ENCODE measurements at places on chromosomes 5 and 9.
A peak's percentile ranks its signal among the peaks of the same experiment; 100 is the strongest.

DNA sequence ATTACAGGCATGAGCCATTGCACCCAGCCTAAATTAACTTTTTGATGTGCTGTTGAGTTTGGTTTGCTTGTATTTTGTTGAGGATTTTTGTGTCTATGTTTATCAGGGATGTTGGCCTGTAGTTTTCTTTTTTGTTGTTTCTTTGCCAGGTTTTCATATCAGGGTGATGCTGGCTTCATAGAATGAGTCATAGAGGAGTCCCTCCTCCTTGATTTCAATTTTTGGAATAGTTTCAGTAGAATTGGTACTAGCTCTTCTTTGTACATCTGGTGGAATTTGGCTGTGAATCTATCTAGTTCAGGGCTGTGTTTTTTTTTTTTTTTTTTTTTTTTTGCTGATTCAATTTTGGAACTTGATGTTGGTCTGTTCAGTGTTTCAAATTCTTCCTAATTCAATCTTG lies 1164.3 kb upstream of the DMAC1 start:
- no peak for DNase-seq

DNA sequence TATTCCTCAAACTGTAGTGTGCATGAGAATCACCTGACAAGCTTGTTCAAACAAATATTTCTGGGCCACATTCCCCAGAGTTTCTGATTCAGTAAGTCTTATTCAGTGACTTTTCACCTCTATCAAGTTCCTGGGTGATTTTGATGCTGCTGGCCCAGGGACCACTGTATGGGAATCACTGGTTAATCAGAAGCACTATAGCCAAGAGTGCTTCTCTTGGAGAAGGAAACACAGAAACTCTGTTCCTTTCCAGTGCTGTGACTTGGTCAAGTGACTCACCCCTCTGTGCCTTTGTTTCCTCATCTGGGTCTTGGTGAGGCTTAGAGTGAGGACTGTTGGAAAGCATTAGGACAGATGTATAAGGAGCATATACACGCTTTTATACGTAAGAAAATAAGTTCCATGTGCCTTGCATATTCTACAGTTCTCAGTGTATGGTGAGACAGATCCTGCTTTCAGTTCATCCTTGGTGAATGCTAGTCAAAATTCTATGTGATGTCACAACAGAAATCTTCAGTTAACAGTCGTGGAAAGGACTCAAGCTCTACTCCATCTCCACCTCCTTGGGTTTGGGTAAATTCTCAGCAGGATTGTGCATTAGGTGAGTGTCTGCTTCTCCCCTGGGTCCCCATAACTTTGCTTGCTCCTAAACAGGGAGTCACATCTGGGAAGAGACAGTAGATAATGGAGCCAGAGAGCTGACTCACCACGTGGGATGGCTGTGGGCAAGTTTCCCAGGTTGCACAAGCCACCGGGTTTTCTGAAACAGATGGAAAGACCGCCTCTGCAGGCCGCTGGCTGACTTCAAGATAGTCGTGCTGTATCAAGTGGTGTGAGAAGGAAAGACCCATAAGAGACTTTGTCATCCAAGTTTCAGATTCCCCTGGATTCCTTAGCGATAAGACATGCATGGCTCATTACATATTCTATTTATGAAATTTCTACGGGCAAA lies 117.0 kb downstream of the NXNL2 start:
- no peak for DNase-seq

DNA sequence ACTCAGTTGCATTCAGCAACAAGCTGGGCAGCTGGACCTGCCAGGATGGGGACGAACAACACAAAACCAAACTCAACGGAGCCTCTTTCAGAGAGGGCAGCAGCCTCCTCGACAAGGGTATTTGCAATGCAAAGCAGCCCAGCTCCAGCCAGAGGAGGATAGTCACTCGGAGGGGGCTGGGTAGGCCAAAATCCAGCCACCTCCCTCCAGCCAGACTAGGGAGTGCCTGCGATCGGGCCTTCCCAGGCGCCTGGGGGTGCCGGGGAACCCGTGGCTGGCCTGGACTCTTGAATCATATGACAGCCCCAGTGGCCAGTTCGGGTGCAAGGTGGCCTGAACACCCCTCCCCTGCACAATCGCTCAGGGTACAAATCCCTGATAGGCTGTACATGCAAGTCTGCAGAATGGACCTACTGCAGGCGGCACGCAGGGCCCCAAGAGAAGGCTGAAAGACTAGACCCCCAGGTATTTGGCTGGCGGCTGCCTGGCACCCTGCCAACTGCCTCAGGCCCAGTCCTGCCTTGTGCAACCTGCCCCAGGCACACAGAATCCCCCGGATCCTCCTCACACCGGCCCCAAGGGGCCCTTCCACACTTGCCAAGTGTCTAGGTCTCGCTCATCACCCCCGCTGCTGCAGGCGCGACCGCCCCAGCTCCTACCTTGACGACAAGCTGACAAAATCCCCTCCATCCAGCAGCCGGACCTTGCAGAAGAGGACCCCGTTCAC lies 1.3 kb downstream of the EEIG1 start:
- DNase-seq, result peak; percentile 19

- DNase-seq, result no peak
These were observed 28.4 kb downstream of the SV2C start for GRCh38 chr5:76111477-76112174.

DNA sequence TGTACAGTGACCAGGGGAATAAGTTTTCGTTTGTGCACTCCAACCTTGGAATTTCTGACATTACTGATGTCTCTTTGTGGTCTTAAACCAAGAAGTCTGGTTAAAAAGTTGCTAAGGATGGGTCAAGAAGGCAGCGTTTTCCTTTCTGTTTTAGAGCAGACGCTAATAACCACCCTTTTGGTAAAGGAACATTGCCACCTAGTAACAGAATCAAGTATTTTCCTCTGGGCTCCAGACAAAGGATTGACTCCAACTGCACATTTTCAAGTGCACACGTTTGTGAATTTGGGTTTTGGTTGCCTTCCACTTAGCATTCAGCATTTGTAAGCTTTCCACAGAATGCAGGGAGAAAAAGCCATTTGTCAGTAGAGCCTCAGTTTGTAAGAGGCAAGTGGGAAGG lies 22.2 kb upstream of the CEP78 start:
- DNase-seq, result no peak

GRCh38 chr5:155587458-155587857 lies 573.9 kb downstream of the KIF4B start:
- DNase-seq, result no peak

DNA sequence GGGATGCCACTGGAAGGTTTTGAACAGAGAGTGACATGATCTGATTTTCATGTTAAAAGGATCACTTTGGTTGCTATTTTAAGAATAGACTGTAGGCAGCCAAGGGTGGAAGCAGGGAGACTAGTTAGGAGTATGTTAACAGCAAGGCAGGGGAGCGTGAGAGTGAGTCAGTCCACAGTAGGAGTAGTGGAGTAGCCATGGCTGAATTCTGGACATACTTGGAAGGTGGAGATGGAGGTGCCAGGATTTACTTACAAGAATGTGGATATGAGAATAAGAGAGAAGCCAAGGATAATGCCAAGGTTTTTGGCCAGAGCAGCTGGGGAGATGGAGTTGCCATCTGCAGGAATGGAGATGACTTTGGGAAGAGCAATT lies 118.8 kb downstream of the GALNT10 start:
- no peak for DNase-seq

DNA sequence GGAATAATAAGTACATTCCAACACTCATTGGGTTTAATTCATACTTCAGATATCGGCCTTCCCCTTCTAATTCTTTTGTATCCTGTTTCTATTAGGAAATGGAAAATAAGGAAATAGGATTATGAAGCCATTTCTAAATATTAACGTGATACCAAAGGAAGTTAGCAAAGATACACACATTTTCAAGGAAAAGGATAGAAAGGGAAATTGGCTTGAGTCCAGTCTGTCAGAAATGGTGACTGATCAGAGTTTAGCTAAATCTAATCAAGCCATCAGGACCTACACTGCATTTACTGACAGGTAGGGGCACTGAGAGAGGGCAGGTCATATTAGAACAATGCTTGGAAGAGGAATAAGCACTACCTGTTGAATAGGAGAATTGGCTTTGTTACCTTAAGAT lies 3.1 kb downstream of the TRPM3 start:
- DNase-seq, result no peak

GRCh38 chr5:89055015-89055694 lies 172.2 kb upstream of the MEF2C start:
- no peak for DNase-seq

DNA sequence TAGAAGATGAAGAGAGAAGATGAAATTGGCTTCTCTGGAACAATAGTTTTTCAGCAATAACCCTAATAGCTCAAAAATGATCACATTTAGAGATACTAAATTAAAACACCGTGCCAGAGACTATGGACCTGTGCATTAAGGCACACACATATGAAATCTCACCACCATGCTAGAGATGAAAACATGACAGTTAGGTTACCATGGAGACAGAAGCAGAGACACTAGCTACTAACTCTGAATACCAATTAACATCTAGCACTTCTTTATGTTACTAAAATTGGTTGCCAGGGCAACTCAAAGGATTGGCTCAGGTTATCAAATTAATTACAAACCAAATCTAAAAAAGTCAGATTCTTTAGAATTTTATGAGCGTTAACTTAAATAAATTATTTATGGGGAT lies 337.7 kb downstream of the PLK2 start:
- no peak for DNase-seq

- DNase-seq, result no peak
These were observed 570.6 kb upstream of the ZNF608 start for GRCh38 chr5:125316915-125317535.

GRCh38 chr5:134594797-134595457 lies 37.7 kb downstream of the SAR1B start:
- DNase-seq, result no peak

- no peak for DNase-seq
These were observed 31.7 kb downstream of the ZDHHC21 start for GRCh38 chr9:14661421-14662059.

DNA sequence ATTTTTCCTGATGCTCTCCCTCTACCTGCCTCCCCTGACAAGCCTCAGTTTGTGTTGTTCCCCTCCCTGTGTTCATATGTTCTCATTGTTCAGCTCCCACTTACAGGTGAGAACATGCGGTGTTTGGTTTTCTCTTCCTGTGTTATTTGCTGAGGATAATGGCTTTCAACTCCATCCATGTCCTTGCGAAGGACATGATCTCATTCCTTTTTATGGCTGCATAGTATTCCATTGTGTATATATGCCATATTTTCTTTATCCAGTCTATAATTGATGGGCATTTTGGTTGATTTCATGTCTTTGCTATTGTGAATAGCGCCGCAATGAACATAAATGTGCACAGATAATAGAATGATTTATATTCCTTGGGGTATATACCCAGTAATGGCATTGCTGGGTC lies 77.5 kb upstream of the FAM170A start:
- no peak for DNase-seq

- DNase-seq, result no peak
These were observed 202.7 kb downstream of the FAM114A2 start for GRCh38 chr5:153835891-153836515.

- no peak for DNase-seq
These were observed 12.5 kb downstream of the RGS3 start for GRCh38 chr9:113475992-113476391.

DNA sequence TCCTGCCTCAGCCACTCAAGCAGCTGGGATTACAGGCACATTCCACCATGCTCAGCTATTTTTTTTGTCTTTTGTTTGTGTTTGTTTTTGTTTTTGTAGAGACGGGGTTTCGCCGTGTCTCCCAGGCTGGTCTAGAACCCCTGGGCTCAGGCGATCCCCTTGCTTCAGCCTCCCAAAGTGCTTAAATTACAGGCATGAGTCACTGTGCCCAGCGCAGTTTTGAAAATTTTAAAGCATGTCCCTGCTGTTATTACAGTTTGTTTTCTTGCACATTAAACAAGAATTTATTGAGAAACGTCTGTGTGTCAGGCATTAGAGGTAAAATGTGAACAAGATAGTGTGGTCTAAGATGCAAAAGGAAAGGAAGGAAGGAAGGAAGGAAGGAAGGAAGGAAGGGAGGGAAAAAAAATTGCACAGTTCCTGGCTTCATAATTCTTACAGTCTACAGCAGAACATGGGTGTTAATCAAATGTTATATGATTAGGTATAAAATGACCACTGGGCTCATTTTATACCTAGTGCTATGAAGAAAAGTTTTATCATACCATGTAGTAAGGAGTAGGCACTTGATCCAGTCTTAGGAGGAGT lies 205.4 kb downstream of the SNX18 start:
- no peak for DNase-seq

DNA sequence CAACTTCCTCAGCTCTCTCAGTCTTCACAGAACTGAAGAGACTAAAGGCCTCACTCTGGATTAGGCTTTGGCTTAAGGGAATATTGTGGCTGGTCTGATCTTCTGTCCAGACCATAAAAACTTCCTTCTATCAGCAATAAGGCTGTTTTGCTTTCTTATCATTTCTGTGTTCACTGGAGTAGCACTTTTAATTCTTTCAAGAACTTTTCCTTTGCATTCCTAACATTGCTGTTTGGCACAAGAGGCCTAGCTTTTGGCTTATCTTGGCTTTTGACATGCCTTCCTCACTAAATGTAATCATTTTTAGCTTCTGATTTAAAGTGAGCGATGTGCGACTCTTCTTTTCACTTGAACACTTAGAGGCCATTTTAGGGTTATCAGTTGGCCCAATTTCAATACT lies 88.7 kb upstream of the ACOT12 start:
- no peak for DNase-seq

GRCh38 chr5:61623401-61624069 lies 291.5 kb downstream of the ZSWIM6 start:
- no peak for DNase-seq

DNA sequence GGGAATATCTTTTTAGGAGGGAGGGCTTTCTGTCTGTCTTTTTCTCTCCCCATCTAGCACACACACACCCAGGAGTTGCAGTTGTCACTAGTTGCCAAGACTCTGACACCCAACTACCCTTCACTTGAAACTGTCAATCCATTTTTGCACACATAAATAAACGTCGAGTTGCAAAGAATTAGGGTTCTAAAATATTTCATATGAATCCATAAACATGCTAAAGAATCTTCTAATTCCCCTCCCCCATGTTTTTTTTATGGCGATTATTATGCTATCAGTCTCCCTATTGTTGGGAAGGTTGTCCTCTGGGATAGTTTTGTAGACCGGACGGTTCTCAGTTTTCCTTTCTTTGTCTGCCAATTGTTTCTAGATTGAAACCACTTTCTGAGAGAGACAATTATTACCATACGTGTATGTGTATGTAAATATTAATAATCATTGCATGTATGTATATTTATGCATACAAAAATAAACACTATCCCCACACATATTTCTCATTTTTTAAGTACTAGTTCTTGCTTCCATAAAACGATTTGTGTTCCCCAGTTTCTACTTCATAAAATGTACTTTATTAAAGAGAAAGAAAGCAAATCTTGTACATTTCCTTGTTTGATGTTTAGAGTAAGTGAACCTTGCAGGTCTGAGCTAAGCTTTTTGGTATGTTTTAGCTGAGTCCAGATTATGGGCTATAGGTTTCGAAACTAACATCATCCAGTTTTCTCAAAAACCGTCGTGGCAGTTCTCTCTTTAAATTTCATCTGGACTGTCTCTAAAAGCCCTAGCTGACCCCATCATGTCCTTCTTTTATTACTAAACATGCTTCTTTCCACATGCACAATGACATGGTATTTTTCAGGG lies 165.0 kb upstream of the MPDZ start:
- no peak for DNase-seq

All from effector CD8-positive, alpha-beta T cell (primary cell).